ENCODE measurements at places on chromosomes 3 and 15. TPM values are rescaled to one million over a fixed set of nuclear protein-coding genes. Genes with fewer than 3 reads are reported as not detected.

The SCN5A gene
- under 0.01 TPM for total RNA-seq

DNA sequence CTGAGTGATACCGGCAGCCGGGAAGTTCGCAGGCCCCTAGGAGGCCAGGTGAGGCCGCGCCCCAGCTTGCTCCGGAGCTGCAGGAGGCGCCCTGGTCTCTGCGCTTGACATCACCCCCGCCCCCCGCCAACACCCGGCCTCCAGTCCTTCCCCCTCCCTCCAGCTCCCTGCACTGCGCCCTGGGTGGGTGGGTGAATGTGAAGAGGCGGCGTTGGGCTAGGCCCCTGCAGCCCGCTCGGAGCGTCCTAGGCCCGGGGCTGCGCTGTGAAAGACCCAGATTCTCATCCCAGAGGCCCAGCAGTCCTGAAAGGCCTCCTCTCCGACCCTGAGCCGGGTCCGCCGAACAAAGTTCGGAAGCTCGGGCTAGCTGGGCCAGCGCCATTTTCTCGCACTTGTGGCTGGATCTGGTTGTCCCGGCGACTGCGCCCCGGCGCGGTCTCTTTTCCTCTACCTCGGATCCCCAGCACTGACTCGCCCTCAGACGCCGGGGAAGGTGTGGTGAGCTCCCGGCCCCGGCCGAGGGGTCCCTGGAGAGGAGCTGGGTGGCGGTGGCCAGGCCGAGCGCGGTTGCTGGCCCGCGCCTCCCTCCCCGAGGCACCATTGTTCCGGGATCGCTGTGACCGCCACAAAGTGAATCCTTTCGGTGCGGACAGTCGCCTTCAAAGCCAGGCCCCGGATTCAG lies 12.9 kb downstream of the ZIC4 start:
- no peak overlapping the region for H3K27ac ChIP-seq
- no peaks in the 10 kb centered on the region for H3K4me1 ChIP-seq
- no peaks in the 10 kb centered on the region for H3K36me3 ChIP-seq
- H3K4me3 ChIP-seq = peak overlapping the region; percentile 63

DNA sequence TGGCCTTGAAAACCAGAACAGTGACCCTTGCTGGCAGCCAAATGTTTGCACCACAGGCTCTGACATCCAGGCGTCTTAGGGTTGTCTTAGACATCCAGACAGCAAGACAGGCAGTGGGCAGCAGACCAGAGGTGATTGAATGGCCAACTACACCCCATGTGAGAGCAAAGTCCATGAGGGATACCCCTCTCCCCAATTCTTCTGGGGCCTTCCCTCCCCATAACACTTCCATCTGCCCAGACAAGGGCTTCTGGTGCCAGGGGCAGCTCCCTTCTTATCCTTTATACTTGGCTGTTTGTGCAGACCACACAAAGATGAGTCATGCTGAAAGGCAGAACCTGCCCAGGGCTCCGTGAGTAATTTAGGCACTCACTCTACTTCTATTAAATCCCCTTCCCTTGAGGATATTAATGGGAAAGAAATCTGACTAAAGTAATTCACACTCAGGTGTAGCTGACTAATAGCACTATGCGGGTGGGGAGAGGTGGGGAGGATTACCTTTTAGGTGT lies 257.9 kb downstream of the UACA start:
- H3K4me3 ChIP-seq = no peak overlapping the region
- peak; percentile 95 for DNase-seq
- H3K36me3 ChIP-seq = no peaks in the 10 kb centered on the region
- peak overlapping the region; percentile 74 for H3K27ac ChIP-seq
- H3K4me1 ChIP-seq = peaks cover 64% of the 10 kb centered on the region

GRCh38 chr3:50978991-50979667 lies 304.4 kb downstream of the DOCK3 start:
- H3K27ac ChIP-seq = no peak overlapping the region
- no peak overlapping the region for H3K4me3 ChIP-seq
- no peaks in the 10 kb centered on the region for H3K36me3 ChIP-seq
- H3K27me3 ChIP-seq = no peaks in the 10 kb centered on the region

GRCh38 chr3:120982608-120983320 lies 74.8 kb downstream of the STXBP5L start:
- DNase-seq = no peak
- no peaks in the 10 kb centered on the region for H3K4me1 ChIP-seq

The CMSS1 gene
- 14.7 TPM for total RNA-seq

- peak; percentile 22 for DNase-seq
- H3K36me3 ChIP-seq = no peaks in the 10 kb centered on the region
- no peaks in the 10 kb centered on the region for H3K27me3 ChIP-seq
- H3K4me1 ChIP-seq = peaks cover 33% of the 10 kb centered on the region
These were observed 73.2 kb downstream of the TMEM44 start for GRCh38 chr3:194560047-194560446.

GRCh38 chr3:180352261-180352660 lies 249.7 kb upstream of the TTC14 start:
- no peak overlapping the region for H3K27ac ChIP-seq
- no peak overlapping the region for H3K4me3 ChIP-seq
- no peaks in the 10 kb centered on the region for H3K27me3 ChIP-seq
- no peaks in the 10 kb centered on the region for H3K4me1 ChIP-seq

DNA sequence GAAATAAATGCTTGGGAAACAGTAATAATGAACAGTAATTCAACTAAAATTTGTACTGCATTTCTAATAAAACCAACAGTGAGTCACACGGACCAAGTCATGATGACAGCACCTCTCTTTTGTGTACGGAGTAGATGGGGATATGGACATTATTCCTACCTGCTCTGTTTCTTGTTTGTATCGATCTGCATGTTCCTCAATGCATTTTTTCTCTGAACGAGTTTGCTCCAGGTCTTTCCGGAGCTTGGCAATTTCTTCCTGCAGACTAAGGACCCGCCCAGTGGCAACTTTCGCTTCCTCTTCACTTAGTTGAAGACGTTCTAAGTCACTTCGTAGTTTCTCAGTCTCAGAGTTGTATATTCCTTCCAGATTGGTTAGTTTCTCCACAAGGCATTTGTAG lies 74.4 kb upstream of the MYO5C start:
- H3K36me3 ChIP-seq = peaks cover 14% of the 10 kb centered on the region
- DNase-seq = no peak
- no peak overlapping the region for H3K27ac ChIP-seq
- H3K4me1 ChIP-seq = no peaks in the 10 kb centered on the region

The PSTPIP1 gene
- total RNA-seq = not detected

DNA sequence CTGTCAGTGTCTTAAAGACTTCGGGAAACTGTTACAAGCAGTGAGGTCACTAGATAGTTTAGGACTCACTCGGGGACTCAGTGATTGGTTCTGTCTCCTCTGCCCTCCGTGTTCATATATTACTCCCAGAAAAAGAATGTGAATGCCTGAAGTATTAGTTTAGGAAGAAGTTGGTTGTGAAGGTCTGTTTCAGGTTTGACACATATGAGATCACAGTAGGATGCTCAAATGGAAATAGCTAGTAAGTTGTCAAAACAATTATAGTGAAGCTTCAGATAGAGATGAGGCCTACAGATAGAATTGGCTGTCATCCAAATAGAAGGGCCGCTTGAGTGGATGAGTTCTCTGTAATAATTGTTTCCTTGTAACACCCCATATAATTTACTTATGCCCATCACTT lies 172.6 kb downstream of the PLCL2 start:
- peaks cover 26% of the 10 kb centered on the region for H3K4me1 ChIP-seq
- H3K36me3 ChIP-seq = no peaks in the 10 kb centered on the region
- H3K27ac ChIP-seq = peak overlapping the region; percentile 95
- H3K4me3 ChIP-seq = no peak overlapping the region
- DNase-seq = peak; percentile 52

GRCh38 chr3:117104792-117105191 lies 395.2 kb downstream of the TUSC7 start:
- no peaks in the 10 kb centered on the region for H3K27me3 ChIP-seq
- H3K4me3 ChIP-seq = no peak overlapping the region
- peak overlapping the region; percentile 50 for H3K27ac ChIP-seq
- peak; percentile 6 for DNase-seq
- no peaks in the 10 kb centered on the region for H3K36me3 ChIP-seq

- H3K36me3 ChIP-seq = no peaks in the 10 kb centered on the region
- H3K4me3 ChIP-seq = no peak overlapping the region
- no peaks in the 10 kb centered on the region for H3K4me1 ChIP-seq
- DNase-seq = no peak
- H3K27ac ChIP-seq = no peak overlapping the region
These were observed 16.9 kb upstream of the MEX3B start for GRCh38 chr15:82062479-82063454.
